ENCODE measurements at places on chromosomes 13 and 19.

- no peak for DNase-seq
Observed at GRCh38 chr19:13022111-13022858, 27.0 kb downstream of the NFIX start.

- DNase-seq: no peak
Observed at GRCh38 chr19:10085641-10086590, at the start of gene SHFL. SHFL (plus strand) TSS chr19:10086317; CDS start chr19:10086428, 111 bp downstream.

DNA sequence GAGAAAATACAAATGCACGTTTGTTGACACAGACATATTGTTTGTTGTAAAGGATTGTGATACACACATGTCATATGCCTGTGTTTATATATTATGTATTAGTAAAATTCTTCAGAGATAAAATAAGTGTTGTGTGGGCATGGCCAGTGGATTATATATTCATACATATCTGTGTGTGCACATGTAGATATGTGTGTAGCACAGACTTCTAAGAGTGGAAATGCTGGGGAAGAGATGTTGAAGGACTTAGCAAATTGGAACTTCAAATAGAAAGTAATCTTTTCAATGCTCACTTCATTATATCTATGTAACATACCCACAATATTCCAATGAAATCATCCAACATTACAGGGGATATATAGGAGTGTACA lies 413.2 kb downstream of the LMO7 start:
- no peak for DNase-seq

DNA sequence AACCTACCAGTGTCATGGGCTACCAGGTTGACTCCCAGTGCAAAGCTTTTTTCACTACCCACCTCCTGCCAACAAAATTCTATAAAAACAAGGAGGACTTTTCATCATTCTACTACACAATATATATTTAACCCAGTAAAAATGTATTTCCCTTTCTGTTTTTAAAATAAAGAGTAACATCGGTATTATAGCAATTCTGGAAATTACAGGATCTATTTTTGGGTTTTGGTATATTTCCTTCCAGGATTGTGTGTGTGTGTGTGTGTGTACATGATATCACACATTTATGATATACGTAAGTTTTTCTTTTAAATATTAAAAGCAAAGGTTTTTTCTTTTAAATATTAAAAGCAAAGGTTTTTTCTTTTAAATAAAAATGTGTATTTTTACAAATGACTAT lies 6.0 kb upstream of the UBL3 start:
- no peak for DNase-seq

DNA sequence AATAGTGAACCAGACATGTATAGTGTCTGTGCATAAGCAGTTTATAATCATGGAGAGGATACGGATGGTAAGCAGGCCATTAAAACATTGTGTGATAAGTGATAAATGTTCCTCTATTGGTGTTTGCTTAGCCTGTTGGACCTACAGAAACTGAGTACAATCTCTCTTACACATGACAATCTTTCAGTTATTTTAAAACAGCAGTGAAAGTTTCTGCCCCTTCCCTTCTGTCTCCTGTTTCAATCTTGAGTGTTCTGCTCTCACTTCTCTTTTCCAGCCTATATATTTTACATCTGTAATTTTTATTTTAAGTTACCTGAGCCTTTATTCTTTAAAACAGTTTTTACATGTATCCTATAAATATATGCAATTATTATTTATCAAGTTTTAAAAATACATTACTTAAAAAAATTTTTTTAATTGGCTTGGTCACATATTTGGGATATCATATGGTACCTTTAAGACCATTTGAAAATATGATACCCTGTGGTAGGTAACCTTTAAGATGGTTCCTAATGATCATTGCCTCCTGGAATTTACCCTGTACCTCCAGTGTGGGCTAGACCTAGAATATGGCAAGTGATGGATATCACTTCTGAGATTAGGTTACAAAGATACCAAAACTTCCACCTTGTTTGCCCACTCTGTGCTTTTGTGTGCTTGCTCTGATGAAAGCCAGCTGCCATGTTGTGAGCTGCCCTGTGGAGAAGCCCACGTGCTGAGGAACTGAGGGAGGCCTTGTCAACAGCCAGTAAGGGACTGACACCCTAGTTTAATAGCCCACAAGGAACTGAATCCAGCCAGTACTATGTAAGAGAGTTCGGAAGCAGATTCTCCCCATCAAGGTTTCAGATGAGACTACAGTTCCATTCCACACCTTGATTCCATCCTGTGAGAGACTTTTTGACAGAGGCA lies 99.3 kb downstream of the DHRS12 start:
- no peak for DNase-seq

GRCh38 chr19:42323473-42323851 lies 2.0 kb upstream of the MEGF8 start:
- DNase-seq: no peak

- DNase-seq: no peak
Observed at GRCh38 chr19:12464769-12465168, 19.8 kb downstream of the ZNF709 start.

- no peak for DNase-seq
Observed at GRCh38 chr13:77492982-77493381, 42.5 kb upstream of the SCEL start.

GRCh38 chr13:20847296-20847695 lies 55.2 kb downstream of the XPO4 start:
- no peak for DNase-seq

GRCh38 chr19:3025549-3025886 lies 3.6 kb downstream of the TLE2 start:
- DNase-seq: no peak

- no peak for DNase-seq
Observed at GRCh38 chr19:5255602-5256231, 84.9 kb downstream of the PTPRS start.

DNA sequence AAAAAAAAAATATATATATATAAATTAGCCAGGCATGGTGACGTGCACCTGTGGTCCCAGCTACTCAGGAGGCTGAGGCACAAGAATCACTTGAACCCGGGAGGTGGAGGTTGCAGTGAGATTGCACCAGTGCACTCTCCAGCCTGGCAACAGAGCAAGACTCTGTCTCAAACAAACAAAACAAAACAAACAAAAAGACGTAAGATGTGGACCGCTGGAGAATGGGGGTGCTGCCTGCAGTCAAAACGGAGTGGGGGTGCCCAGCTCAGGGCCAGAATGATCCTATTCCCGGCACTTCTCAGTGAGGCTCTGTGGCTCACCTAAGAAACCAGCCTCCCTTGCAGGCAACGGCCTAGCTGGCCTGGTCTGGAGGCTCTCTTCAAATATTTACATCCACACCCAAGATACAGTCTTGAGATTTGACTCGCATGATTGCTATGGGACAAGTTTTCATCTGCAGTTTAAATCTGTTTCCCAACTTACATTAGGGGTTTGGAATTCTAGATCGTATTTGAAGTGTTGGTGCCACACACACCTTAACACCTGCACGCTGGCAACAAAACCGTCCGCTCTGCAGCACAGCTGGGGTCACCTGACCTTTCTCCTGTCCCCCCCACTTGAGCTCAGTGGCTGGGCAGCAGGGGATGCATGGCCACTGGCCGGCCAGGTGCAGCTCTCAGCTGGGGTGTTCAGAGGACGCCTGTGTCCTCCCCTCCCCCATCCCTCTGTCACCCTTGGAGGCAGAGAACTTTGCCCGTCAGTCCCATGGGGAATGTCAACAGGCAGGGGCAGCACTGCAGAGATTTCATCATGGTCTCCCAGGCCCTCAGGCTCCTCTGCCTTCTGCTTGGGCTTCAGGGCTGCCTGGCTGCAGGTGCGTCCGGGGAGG lies at the start of gene F7:
Gene F7, plus strand, starts transcription at position 760 of the 889 bp plus-strand sequence. Its CDS starts 51 bp downstream, at position 811.
- no peak for DNase-seq

- DNase-seq: no peak
Observed at GRCh38 chr13:99998261-99998660, 16.7 kb downstream of the ZIC2 start.

DNA sequence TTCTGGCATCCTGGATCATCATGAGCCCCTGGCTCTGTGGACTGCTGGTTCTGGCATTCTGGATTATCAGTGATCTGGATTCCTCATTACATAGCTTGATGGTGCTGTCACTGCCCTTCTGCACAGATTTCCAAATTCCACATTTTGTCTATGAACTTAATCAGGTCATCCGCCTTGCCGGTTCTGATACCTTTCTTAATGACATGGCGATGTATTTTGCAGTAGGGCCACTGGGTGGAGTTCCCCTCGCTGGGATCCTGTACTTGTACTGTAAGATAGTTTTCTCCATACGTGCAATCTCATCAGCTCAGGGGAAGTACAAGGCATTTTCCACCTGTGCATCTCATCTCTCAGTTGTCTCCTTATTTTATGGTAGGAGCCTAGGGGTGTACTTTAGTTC lies 24.4 kb upstream of the OR7C2 start:
- no peak for DNase-seq

GRCh38 chr13:30819136-30819888 lies 84.0 kb downstream of the ALOX5AP start:
- DNase-seq: no peak

GRCh38 chr13:97495678-97496077 lies 61.7 kb downstream of the RAP2A start:
- DNase-seq: no peak

GRCh38 chr13:59690857-59691500 lies 472.7 kb downstream of the DIAPH3 start:
- DNase-seq: no peak

- DNase-seq: no peak
Observed at GRCh38 chr13:89686171-89686570, 1661.3 kb upstream of the MIR17HG start.

GRCh38 chr13:34748596-34748995 lies 193.5 kb upstream of the NBEA start:
- DNase-seq: no peak

DNA sequence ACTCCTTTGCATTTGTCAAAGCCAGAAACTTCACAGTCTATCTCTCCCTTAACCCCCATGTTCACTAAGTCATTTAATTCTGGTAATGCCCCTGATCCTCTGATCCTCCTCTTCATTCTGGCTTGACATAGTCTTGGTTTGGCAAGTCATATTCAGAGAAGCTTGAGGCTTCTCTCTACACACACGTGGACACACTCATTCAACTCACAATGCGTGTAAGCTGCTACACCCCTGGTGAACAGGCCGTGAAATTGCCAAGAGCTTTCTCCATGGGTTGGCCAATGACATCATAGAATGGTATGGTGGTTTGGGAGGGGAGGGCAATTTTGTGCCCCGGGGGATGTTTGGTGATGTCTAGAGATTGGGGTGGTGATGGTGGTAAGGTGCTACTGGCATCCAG lies 47.9 kb upstream of the FLT1 start:
- no peak for DNase-seq

DNA sequence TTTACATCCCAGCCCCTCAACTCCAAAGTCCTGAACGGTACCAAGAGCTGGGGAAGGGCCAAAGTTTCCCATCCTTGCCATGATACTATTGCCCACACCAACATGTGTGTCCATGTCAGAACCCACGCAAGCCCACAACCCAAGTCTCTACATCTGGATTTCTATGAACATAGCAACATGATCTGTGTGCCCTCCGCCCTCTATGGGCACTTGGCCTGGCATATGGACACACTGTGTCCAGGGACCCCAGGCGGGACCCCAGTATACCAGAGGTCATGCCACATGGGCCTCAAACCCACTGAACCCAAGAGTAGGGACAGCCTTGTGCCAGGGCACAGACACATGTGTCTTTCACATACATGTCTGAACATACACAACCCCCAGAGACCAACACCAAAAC lies 2.0 kb downstream of the LRFN1 start:
- DNase-seq: no peak

DNA sequence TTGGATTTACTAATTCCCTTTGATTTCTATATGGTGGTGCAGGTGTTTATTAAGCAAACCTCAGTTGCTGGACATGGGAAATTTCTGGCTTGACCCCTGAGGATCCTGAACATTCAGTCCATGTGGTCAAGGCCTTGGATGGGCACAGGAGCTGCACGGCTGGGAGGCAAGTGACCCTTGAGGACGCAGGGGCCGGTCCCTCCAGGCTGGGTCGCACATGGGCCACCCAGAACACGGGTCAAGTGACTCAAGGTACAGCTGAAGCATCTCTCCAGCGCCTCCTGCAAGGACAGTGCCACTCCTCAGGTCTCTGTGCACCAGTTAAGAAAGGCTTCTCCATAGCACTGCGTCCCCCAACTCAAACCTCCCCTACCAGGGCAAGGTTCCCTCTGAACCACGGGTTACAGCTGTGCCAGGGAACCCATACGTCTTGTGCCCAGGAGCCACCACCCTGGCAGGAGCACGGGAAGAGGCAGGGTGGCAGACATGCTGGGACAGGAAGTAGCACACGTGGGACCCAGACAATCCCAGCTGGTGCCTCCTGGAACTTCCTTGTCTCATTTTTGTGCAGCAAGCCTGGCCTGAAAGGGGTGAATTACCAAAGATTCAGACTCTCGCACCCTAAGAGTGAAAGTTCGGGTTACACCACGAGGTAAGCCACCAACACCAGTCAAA lies 93.1 kb downstream of the SPACA7 start:
- DNase-seq: no peak

DNA sequence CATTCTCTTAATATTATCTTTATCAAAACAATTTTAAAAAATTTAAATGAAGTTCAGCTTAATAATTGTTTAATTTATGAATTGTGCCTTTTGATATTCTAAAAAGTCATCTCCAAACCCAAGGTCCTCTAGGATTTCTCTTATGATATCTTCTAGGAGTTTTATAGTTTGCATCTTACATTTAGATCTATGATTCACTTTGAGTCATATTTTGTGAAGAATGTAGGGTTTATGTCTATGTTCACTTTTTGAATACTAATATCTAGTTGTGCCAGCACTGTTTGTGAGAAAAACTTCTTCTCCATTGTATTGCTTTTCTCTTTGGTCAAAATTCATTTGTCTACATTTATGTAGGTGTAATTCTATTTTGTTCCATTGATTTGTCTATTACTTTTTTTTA lies 1068.4 kb upstream of the SPRY2 start:
- DNase-seq: no peak

GRCh38 chr13:100984085-100984705 lies 309.6 kb upstream of the TMTC4 start:
- DNase-seq: no peak

DNA sequence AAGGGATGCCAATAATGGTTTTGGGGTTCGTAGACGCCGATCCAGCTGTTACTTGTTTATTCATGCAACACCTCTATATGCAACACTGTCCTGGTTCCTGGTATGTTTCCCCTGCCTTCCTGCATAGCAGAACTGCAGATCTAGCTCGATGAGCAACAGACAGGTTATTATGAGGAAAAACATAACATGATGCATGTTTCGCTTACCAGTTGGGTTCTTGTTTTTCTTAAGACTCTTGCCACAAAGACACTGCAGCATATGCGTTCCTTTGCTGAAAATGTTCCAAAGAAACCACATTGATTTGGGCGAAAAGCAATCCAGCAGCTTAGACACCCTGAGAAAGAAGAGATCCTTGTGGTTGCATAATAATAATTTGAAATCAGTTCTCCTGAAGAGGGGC lies 583 bp downstream of the FGF14 start:
- DNase-seq: no peak

GRCh38 chr19:34639491-34640085 lies 37.4 kb downstream of the SCGB2B2 start:
- DNase-seq: no peak
